ENCODE measurements at places on chromosomes 1 and 21.
A peak's percentile ranks its signal among the peaks of the same experiment; 100 is the strongest.

DNA sequence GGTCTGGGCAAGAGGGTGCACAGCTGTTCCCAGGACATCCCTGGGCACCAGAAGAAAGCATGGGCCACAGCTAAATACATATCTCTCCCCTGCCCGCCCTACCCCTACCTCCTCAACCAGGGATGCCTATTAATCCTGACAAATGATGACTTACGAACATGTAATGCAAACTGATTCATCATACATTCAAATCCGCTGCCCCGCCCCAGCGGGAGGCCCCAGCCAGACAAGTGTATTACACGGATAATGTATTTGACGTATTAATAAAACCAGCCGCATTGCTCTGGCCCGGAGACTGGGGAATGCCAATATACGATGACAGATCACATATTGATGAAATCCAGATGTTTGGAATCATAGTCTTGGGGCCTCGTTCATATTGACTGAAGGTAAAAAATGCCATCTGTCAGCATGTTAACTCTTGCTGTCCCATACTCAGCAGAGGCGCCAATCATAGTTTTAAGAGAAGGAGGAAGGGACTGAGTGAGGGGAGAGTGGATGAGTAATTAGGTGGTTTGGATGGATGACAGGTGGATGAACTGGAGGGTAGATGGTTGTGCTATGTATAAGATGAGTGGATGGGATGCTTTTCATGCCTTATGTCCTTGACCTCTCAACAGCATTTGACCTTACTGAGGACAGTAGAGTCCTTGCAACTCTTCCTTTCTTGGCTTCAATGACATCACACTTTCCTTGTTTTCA is 68.2 kb downstream of the TMEM53 start:
- DNase-seq = no peak

DNA sequence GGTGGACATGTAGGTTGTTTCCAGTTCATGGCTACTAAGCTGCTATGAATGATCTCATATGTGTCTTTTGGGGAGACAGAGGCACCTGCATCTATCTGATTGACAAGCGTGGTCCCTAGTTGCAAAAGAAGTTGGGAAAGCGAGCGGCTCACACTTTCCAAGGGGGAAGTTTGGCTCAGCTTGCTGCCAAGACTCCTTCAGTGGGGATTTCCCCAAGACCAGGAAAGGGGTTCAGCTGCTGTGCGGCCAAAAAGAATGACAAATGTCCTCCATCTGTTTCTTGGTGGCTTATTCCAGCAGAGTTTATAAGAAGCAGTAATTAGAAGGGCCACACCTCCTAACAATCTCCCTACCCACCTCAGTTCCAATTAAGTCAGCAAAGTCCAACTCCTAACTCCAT is 128.5 kb upstream of the GALNT2 start:
- DNase-seq = no peak

GRCh38 chr1:116581323-116581885 is 10.6 kb upstream of the CD58 start:
- no peak for DNase-seq

GRCh38 chr1:89351597-89352311 is 12.1 kb upstream of the GBP6 start:
- peak; percentile 90 for DNase-seq

GRCh38 chr1:244712669-244713068 is 59.7 kb downstream of the DESI2 start:
- DNase-seq = no peak

DNA sequence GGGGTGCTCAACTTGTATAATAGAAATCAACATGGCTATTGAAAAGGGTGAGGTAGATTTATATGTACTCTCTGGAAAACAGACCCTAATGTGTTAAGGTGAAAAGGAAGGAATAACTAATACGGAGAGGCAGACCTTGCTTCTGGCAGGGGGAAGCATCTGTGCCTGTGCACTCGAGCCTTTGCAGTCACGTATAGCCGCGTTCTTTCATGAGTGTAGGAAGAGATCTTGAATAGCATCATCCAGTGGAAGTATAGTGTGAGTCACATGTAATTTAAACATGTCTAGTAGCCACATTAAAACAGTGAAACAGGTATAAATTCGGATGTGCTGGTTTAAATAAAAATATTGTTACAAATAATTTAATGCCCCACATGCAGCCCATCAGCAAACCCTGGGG is 3.0 kb downstream of the A3GALT2 start:
- DNase-seq = no peak

DNA sequence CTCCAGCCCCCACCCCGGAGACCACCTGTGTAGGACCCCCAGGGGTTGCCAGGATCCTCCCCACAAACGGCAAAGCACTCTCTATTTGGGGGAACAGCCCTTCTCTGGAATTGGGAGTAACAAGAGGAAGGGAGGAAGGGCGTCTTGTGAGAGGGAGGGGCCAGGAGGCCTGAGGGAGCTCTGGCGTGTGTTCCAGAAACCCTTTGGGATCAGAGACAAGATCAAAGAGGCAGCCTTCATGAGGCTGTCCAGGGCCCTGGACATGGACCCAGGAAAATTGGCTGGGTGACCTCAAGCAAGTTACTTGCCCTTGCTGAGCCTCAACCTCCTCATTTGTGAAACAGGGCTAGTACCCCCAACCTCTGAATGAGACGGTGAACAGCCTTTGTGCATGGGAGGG is 18.1 kb upstream of the ECE1 start:
- no peak for DNase-seq

DNA sequence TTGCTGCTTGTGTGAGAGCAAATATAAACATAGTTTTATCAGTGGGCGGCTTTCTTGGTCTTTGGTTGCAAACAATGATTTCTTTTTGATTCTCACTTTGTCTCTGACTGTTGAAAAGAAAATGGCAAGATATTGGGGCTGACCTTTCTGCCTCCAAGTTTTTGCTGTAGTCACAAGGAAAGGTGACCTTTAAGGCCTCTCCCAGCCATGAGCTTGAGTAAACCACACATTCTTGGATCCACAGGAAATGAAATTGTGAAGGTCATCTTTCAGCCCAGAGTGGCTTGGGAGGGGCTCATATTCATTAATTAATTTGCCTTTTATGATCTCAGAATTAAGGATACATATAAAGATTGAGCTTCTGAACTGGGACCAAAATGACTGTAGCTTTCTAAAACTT is 241.6 kb downstream of the BACH1 start:
- DNase-seq = no peak

DNA sequence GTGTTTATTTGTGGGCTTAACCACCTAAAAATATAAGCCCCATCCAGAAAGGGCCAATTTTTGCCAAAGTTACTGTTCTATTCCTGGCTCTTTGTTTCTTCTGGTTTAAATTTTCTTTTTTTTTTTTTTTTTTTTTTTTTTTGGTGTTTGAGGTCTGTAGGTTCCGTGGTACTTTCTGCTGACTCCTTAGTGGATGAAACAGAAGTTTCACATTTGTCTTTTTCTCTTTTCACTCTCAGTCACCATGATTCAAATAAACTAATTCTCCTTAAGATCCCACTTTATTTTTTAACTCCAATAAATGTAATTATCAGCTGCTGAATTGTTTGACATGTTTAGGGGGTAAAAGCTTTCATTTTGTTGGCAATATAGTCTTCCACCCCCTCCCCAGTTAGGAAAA is 322.3 kb downstream of the CHRM3 start:
- DNase-seq = no peak

All from AML-193 (cell line).